Progenitor cell of endocrine pancreas (in vitro differentiated cells): ENCODE measurements at places on chromosomes 5 and 9.

GRCh38 chr5:171924493-171925122, 81.8 kb downstream of the FBXW11 start:
- DNase-seq = no peak

- DNase-seq = no peak
These were observed 34.7 kb downstream of the LMNB1 start for GRCh38 chr5:126811515-126812198.

GRCh38 chr5:53944981-53945380, 365.4 kb downstream of the ARL15 start:
- no peak for DNase-seq

DNA sequence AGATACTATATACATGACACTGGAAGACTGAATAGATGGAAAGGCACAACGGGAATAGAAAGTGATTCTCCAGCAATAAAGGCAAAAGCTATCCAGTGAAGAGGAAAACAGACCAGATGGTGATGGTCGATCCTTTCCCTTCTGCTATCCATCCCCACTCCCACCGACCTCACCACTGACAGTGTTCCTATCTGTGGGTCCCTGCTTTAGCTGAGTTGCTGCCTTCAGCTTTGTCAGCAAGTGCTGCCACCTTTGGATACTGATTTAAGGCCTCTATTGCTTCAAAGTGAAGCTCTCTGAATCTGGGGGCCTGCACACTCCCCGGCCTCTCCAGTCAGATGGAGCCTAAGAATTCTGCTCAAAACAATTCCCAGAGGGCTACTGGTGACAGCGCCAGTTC, 32.3 kb downstream of the EPB41L4A start:
- no peak for DNase-seq

DNA sequence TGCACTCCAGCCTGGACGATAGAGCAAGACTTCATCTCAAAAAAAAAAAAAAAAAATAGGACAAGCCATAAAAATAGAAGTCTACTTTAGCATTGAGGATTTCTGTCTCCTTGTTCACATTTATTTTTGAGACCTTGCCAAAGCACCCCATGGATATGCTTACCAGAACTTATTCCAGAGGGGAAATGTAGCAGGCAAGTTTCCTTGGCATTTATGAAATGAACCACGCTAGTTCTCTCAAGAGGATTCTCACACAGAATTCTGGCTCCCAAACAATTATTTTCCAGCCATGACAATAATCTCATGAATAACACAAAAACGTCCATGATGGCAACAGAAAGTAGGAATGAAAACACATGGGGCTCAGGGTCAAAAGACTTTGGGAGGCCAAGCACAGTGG, 23.4 kb upstream of the GPX8 start:
- DNase-seq = no peak

DNA sequence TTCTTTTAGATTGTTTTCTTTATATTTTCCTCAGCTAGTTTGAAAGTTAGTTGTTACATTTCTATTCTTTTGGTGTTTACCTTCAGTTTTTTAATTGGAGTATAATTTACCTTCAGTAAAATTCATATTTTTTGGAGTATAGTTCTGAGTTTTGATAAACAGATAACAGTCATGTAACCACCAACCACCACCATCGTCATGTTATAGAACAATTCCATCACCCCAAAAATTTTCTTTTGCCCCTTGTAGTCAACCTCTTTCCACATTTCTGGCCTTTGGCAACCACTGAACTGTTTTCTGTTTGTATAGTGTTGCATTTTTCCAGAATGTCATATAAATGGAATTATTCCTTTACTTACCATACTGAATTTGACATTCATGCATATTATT, 6.8 kb downstream of the RMI1 start:
- DNase-seq = no peak

DNA sequence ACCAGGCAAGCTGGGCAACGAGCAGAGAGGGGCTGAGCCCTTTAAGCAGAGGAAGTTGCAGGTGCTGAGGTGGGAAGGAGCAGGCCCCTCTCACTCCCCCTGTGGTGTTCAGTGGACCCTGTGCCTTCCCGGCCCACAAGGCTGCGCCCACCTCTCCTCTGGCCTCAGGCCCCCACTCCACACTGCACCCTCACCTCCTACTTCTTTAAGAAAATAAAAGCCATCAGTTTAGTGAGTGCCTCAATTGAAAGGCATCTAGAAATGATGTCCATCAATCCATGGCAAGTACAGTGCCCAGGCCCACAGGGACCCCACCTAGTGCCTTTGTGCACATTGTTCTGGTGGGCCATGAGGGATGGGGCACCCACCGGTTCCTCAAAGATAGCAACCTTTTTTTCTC, 158.0 kb downstream of the PAX5 start:
- DNase-seq = no peak
